ENCODE measurements at places on chromosomes 13 and 19. TPM values are rescaled to one million over a fixed set of nuclear protein-coding genes. Genes with fewer than 3 reads are reported as not detected.

Gene INAFM1
- 0.43 TPM for total RNA-seq

Gene FPR2
- total RNA-seq, result not detected

Gene HOMER3
- 110 TPM for total RNA-seq

Gene HSH2D
- total RNA-seq, result 0.96 TPM

Gene KLF1
- total RNA-seq, result not detected

Gene ATP8B3
- total RNA-seq, result 1.2 TPM

Gene ZNF296
- total RNA-seq, result 0.48 TPM

Gene DLL3
- total RNA-seq, result 0.64 TPM

Gene TNNI3
- 0.72 TPM for total RNA-seq

Gene CATSPERD
- total RNA-seq, result not detected

Gene ATF5
- total RNA-seq, result 1.3 TPM

Gene SLC15A1
- 0.21 TPM for total RNA-seq

Gene WIZ
- total RNA-seq, result 8.7 TPM

Gene CCNA1
- 61.6 TPM for total RNA-seq

Gene TJP3
- total RNA-seq, result 2.3 TPM

Gene ZNF43
- 2.9 TPM for total RNA-seq

Gene GNG7
- under 0.01 TPM for total RNA-seq

Gene SMIM44
- total RNA-seq, result not detected

Gene ZNF536
- total RNA-seq, result not detected

Gene DIRAS1
- under 0.01 TPM for total RNA-seq

Gene LRRC4B
- total RNA-seq, result not detected

Gene IGFL4
- not detected for total RNA-seq

Gene CACNG7
- not detected for total RNA-seq

Gene TSKS
- not detected for total RNA-seq

Gene NLRP9
- not detected for total RNA-seq

Gene TBC1D4
- 12.4 TPM for total RNA-seq

Gene SLC6A16
- under 0.01 TPM for total RNA-seq

Gene SIGLEC14
- not detected for total RNA-seq

Gene TPTE2
- not detected for total RNA-seq

Gene FAM83E
- total RNA-seq, result 17.3 TPM

Gene NKG7
- not detected for total RNA-seq

Gene CSNK1A1L
- total RNA-seq, result not detected

Gene METTL21C
- not detected for total RNA-seq

Gene ATG4D
- total RNA-seq, result 58.4 TPM

Gene KHSRP
- 73.7 TPM for total RNA-seq

Gene ZNF549
- total RNA-seq, result 6.8 TPM

Gene NCCRP1
- total RNA-seq, result 4.8 TPM

Gene GARIN5A
- total RNA-seq, result 0.21 TPM

Gene ZNF865
- total RNA-seq, result 2.1 TPM

Gene EXOC3L2
- total RNA-seq, result 0.24 TPM

Gene FBXO17
- total RNA-seq, result 24.3 TPM

Gene ASF1B
- not detected for total RNA-seq

Gene SRRM5
- total RNA-seq, result not detected

Gene SYNGR4
- not detected for total RNA-seq

Gene NTN5
- 0.24 TPM for total RNA-seq

Gene CNN1
- 1.7 TPM for total RNA-seq

Gene SPACA4
- total RNA-seq, result 0.21 TPM

Gene DAZAP1
- 80.6 TPM for total RNA-seq

Gene TUBB4A
- not detected for total RNA-seq

Gene PRTN3
- total RNA-seq, result not detected

Gene STAP2
- total RNA-seq, result 95.2 TPM

Gene EHD2
- total RNA-seq, result 88.2 TPM

Gene FXYD7
- total RNA-seq, result not detected

Gene CADM4
- 13.3 TPM for total RNA-seq

Gene KLF2
- 0.24 TPM for total RNA-seq

Gene ZNF667
- 3.6 TPM for total RNA-seq

Gene KCNN1
- not detected for total RNA-seq

Gene TRIM28
- 301 TPM for total RNA-seq
